ENCODE measurements at places on chromosomes 12 and 14.

- DNase-seq, result no peak
Measured at GRCh38 chr14:88281447-88281846, 41.6 kb downstream of the KCNK10 start.

GRCh38 chr12:43277651-43278540 is 274.1 kb downstream of the ADAMTS20 start:
- DNase-seq, result no peak

GRCh38 chr12:113504917-113505316 is 33.2 kb upstream of the LHX5 start:
- no peak for DNase-seq

GRCh38 chr14:54570047-54570446 is 3.1 kb downstream of the SAMD4A start:
- DNase-seq, result no peak

- peak; percentile 48 for DNase-seq
Measured at GRCh38 chr14:92670160-92670559, 78.3 kb downstream of the LGMN start.

GRCh38 chr12:56661560-56661959 is 15.8 kb upstream of the ATP5F1B start:
- DNase-seq, result no peak

GRCh38 chr12:45122768-45123380 is 72.0 kb upstream of the DBX2 start:
- no peak for DNase-seq
